ENCODE measurements at places on chromosomes 3 and 15.

DNA sequence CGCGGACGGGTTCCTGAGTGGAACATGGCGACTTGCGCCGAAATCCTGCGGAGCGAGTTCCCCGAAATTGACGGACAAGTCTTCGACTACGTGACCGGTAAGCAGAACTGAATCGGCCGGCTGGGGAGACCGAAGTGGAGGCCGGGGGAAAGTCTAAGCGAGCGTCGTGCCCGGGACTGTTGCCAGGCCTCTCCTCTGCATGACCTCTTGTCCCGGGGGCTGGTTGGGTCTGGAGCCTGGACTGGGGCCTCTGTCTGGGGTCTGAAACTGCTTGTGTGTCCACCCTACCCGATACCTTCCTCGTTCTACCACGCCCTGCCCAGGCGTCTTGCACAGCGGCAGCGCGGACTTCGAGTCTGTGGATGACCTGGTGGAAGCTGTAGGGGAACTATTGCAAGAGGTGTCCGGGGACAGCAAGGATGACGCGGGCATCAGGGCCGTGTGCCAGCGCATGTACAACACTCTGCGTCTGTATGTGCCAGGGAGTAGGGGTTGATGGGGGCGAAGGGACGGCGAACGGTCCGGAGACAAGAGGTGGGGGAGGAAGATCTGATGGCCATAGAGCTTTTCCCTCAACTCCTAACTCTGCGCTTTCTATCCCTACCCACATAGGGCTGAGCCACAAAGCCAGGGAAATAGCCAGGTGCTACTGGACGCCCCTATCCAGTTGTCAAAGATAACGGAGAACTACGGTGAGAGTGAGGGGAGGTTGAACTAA lies at the start of gene ABCF3:
Gene ABCF3, plus strand, starts transcription at position 16 of the 718 bp plus-strand sequence. Its CDS starts 9 bp downstream, at position 25.
- no peak for DNase-seq

- DNase-seq, result no peak
These were observed 12.0 kb downstream of the MESD start for GRCh38 chr15:80977627-80978036.

- no peak for DNase-seq
These were observed 479.4 kb downstream of the NTRK3 start for GRCh38 chr15:87777054-87777561.

GRCh38 chr15:101145362-101145761 lies 106.5 kb downstream of the CHSY1 start:
- DNase-seq, result no peak

- DNase-seq, result no peak
These were observed 41.1 kb downstream of the MFSD1 start for GRCh38 chr3:158842976-158843375.

GRCh38 chr15:32701863-32702262 lies 15.9 kb upstream of the GREM1 start:
- no peak for DNase-seq

GRCh38 chr3:134699141-134699711 lies 48.4 kb upstream of the KY start:
- no peak for DNase-seq

- no peak for DNase-seq
These were observed 23.4 kb upstream of the SLC41A3 start for GRCh38 chr3:126107203-126107939.

DNA sequence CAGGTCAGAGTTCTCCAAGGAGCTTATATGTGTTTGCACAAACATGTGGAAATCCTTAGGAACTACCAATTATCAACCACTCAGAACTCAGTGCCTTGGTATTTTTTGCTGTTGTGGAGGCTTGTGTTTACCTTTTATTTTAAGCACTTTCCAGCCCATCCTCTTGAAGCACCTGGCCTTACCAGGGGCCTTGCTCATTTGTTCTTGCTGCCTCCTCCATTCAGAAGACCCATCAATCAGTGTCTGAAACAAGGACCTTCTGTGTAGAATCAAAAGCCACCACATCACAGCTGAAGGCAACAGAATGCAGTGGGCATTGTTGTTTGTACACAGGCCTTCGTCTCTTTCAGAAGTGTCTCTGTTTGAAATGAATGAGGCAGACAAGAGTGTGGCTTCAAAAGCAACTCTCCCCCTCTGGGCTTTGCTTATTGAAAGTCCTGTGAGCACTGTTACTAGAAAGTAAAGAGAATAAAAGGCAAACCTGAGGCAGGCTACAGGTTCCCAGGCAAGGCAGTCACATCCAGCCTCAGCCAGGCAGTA lies 24.5 kb upstream of the LIPC start:
- no peak for DNase-seq

GRCh38 chr15:26234976-26235767 lies 372.0 kb upstream of the ATP10A start:
- DNase-seq, result no peak

- DNase-seq, result no peak
These were observed 26.8 kb downstream of the EOGT start for GRCh38 chr3:68986496-68987208.

GRCh38 chr3:121981473-121981872 lies 40.6 kb downstream of the ILDR1 start:
- no peak for DNase-seq

GRCh38 chr3:184815046-184815930 lies 3.3 kb downstream of the VPS8 start:
- DNase-seq, result no peak

GRCh38 chr15:71792521-71792920 lies 17.8 kb upstream of the NR2E3 start:
- DNase-seq, result no peak

- no peak for DNase-seq
These were observed 240.1 kb upstream of the IGF1R start for GRCh38 chr15:98408231-98408630.

- no peak for DNase-seq
These were observed 68.9 kb upstream of the BOC start for GRCh38 chr3:113142476-113142875.

GRCh38 chr15:94677202-94677790 lies 445.9 kb downstream of the MCTP2 start:
- DNase-seq, result no peak

DNA sequence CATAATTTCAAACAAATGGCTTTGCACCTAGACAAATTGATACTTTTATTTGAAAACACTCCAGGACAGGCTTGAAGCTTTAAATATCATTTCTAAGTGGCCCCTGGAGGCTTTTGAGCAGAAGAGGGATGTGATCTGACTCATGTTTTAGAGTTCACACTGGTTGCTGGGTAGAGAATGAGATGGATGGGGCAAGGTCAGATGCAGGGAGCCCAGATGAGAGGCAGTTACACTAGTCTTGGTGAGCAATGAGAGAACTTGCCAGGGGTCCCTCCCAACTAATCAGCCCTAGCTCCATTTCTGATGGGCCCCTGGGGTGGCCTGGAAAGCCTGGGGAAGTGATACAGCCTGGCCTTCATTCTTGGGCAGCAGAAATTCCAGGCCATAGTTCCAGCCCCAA lies 190.4 kb downstream of the MEGF11 start:
- DNase-seq, result no peak

- no peak for DNase-seq
These were observed 115.9 kb upstream of the ST8SIA2 start for GRCh38 chr15:92277776-92278175.

- DNase-seq, result no peak
These were observed 284.8 kb downstream of the GBE1 start for GRCh38 chr3:81476692-81477091.

GRCh38 chr15:64443747-64444621 lies 16.4 kb upstream of the ZNF609 start:
- no peak for DNase-seq

DNA sequence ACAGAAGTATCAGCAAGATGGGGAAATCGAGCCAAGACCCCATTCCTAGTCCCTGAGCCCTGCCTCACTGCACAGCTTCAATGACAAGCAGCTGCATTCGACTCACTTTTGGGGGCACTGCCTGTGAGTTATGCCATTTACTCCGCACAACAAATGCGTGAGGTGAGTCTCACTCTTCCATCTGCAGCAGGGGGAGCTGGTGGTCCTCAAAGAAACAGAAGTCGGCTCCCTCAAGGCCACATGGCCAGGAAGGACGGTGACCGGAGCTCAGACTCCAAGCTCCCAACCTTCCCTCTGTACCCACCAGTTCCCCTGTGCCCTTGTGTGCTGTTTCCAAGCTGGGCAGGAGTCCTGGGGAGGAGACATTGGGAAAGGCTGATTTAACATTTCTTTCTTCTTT lies 127.7 kb upstream of the IQSEC1 start:
- DNase-seq, result no peak

DNA sequence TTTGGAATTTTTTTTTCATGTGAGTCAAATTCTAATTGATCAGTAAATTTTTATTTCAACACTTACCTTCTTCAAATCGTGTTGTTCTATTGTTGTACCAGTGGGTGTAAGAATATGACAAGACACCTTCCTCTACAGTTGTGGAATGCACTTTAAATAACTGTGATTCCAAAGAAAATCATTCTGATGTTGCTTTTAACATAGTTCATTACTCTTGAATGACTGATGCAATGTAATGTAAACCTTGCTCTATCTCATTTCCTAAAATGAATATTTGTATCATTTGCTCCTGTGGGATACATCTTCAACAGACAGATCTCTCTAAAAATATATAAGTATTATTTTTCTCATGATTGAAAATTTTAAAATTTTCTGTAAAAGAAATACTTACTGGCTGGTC lies 313.4 kb downstream of the RBMS3 start:
- no peak for DNase-seq

DNA sequence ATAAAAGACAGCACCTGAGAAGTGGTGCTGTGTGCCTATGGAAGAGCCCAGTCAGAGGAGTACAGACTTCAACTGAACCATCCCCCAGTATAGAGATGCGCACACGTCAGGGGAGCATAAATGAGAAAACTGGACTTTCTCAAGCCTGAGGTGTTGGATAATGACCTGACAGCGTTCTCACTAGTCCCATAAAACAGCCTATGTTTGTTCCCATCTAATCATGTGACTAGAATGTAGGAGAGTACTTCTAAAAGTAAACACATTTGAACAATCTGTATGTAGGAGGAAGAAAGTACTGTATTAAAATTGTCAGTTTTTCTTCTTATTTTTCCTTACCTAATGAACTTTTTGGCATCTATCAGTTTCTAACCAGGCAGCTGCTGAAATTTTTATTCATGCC lies 498.9 kb downstream of the CNTN4 start:
- DNase-seq, result no peak

GRCh38 chr15:23839893-23840474 lies 152.9 kb upstream of the NDN start:
- no peak for DNase-seq

GRCh38 chr15:47409600-47409999 lies 307.7 kb upstream of the SEMA6D start:
- DNase-seq, result no peak

DNA sequence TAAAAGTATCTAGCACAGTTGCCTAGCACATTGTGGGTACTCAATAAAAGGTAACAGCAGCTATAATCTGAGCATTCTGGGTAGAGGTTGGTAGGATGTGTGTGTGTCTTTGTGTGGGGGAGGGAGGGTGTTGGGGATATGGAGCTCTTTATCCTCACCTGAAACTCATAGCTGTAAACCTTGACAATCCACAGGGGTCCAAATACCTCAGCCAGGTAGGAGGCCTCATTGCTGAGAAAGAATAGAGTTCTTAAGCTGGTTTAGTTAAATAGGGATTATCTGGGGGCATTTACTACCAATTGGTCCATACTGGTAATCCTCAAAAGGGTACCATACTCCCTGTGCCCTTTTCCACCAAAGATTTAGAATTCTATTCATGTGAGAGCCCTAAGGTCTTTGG lies 3.9 kb downstream of the SERF2 start:
- no peak for DNase-seq

GRCh38 chr15:52101542-52102323 lies 10.8 kb downstream of the BCL2L10 start:
- DNase-seq, result no peak

DNA sequence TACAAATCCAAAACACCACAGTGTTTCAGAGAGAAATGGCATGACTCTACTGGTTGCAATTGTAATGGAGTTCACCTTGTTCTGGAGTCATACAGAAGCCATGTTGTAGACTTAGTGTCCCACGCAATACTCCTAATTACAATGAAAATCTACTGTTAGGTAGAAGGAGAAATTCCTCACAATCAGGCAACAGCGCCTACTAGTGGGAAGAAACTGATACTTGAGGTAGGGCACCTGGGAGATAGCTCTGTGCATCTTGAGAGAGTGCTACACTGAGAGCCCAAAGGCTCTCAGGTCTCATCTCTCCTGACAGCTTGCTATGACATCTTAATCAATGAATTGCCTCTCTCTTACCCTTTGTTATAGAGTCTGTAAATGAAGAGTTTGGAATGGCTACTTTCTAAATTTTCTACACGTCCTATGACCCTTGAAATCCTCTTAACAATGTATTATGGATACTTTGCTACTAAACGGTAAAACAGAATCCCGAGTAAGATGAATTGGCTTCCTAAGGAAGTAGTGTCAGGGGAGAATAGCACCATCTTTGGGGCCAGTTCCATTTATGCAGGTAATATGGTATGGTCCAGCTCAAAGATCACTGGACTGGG lies 422.7 kb upstream of the TPRG1 start:
- peak; percentile 24 for DNase-seq

GRCh38 chr15:88887068-88887580 lies 8.2 kb downstream of the HAPLN3 start:
- no peak for DNase-seq

- DNase-seq, result no peak
These were observed 9.3 kb upstream of the NR2E3 start for GRCh38 chr15:71800835-71801745.

DNA sequence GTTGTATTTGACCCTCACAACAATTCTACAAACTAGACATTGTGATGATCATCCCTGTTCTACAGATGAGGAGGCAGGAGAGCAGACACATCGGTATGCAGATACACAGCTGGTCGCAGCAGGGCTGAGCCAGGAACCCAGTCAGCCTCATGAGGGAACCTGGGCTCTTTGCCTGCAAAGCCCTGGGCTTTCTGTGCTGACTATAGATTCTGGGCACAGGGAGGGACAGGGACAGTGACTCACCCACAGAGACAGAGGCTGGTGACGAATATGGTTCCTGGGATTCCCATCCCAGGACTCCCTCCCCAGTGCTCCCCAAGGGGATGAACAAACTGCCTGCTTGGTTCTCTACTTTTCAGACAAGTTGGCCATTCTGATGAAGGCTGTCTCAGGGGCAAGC lies 3.8 kb upstream of the CAMP start:
- DNase-seq, result no peak

DNA sequence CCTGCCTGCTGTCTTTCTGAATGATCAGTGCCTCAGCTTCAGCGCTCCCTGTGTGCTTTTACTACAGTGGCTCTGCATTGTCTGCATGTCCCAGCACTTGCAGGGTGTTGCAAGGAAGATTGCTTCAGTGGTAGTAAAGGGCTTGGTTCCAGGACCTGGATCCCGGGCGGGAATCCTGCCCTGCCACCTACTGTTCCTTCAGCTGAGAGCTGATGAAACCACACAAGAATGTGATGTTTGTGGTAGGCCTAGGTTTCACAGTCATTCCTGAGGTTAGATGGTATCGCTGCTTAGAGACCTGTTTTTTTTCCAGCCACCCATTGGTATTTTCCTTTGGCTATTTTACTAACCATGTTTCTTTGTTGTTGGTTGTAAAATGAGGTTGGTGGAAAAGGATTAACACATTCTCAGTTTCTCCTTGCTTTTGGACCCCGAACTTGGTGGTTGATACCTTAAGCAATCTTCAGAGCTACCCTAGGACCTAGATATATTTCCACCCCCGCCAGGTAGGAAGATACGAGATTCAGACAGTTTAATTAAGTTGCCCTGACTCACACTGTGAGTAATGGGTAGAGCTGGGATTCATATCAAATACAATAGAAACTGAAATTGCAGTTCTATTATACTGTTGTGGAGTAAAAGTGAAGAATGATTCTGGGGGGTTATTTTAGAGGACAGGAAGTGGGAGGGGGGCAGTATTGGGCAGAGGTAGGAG lies 11.4 kb downstream of the GPR87 start:
- DNase-seq, result no peak

GRCh38 chr3:115623044-115623868 lies at the start of gene GAP43:
GAP43 (plus strand) TSS chr3:115623510; CDS start chr3:115623690, 180 bp downstream.
- DNase-seq, result no peak

GRCh38 chr3:126983653-126984390 lies 907 bp downstream of the PLXNA1 start:
- peak; percentile 6 for DNase-seq
